ENCODE measurements at places on chromosomes 3 and 15.
A peak's percentile ranks its signal among the peaks of the same experiment; 100 is the strongest.

DNA sequence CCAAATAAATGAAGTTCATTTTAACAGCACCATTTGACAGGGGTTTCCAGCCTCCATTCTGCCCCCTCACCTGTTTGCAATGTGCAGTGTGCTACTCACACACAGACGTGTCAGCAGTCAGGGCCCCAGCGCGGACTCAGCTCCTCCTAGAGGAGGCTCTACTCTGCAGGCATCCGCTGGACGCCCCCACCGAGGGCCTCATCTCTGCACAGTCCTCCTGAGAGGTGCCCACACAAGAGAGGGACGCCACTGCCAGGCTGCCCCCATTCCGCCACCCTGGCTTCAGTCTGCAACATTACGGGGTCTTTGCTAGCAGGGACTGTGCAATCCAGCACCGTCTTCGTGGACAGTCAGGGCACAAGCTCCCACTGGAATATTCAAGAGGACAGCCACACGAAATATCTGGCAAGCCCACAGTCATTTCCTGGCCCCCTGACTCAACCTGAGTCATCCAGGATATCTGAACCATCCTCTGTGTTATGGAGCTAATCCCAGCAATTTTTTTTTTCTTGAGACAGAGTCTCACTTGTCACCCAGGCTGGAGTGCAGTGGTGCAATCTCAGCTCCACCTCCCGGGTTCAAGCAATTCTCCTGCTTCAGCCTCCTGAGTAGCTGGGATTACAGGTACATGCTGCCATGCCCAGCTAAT, 255.0 kb downstream of the OCA2 start:
- DNase-seq, result no peak

- no peak for DNase-seq
Measured at GRCh38 chr3:30544812-30545211, 61.6 kb upstream of the TGFBR2 start.

- DNase-seq, result no peak
Measured at GRCh38 chr3:69747511-69748258, 8.4 kb downstream of the MITF start.

DNA sequence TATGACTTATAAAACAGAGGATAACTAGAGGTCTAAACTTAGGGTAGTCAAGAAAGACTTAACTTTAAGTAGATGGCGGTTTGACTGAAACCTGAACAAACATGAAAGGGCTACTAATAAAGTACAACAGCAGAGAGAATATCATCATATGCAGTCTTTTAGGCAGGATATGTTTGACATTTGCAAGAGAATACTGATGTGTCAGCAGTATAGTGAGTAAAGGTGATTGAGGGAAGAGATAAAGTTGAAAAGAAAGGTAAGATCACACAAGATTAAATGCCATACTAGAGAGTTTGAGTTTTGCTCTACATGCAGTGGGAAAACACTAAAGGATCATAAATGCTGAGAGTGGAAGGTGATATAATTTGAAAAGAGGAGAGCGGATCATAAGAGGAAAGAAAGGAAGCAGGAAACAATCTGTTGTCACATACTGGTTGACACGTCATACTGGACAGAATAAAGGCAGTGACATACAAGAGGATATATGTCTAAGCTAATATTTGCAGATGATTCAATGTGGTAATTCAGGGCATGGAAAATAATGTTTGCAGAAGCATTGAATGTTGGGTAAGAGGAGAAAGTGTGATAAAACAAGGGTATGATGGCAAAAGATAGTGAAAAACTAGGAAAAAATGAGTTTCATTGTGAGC, 223.0 kb downstream of the EPHA6 start:
- DNase-seq, result no peak

DNA sequence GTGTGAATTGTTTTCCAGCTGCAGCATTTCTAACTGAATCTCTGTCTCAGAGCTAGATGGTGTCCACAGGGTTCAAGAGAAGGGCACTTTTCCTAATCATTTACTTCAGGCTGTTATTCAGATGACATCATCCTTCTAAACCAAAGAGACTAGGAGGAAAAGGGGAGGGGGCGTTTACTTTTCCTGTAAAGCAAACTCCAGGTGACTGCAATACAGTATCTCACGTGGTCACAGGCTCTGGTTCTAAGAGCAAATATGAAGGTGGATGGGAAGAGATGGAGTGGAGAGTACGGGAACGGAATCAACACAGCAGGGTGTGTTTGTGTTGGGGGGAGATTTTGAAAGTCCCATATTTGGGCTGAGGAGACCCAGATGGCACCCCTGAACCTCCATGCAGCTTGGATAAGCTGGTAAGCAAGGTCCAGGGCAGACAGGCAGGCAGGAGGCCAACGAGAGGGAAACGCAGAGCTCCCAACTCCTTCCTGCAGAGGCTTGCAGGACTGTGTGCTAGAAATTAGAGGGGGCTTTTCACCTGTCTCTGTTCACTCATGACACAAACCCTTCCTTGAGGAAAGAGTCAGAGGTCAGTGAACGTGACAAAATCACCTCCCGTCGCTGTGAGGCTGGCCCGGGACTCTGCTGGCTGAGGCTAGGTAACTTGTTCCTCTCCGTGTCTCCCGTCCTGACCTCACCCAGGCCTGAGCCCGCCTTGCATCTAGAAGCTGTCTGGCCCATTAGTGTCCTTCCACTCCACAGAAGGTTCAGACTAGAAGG, 151.2 kb downstream of the OPA1 start:
- peak; percentile 80 for DNase-seq

GRCh38 chr3:180184816-180185215, 148.1 kb upstream of the PEX5L start:
- no peak for DNase-seq

DNA sequence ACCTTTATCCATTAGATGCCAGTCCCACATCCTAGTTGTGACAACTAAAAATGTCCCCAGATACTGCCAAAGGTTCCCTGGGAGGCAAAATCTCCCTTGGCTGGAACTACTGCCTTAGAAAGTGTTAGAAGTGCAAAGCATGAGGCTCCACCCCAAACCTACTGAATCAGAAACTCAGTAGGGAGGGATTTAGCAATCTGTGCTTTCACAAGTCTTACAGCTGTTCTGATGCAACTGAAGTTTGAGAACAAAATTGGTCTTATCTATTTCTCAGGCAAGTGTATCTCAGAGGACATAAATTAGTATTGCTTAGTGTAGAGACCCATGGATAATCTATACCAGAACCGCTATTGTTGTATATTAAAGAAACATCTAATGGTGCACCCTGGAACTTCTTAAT, 70.2 kb downstream of the CLDN1 start:
- DNase-seq, result no peak

- no peak for DNase-seq
Measured at GRCh38 chr3:195544634-195545033, 1.5 kb upstream of the PPP1R2 start.

GRCh38 chr3:127488141-127488672, 102.3 kb downstream of the TPRA1 start:
- DNase-seq, result no peak

GRCh38 chr3:72615182-72615581, 233.1 kb downstream of the SHQ1 start:
- no peak for DNase-seq

- no peak for DNase-seq
Measured at GRCh38 chr3:13876451-13877100, 3.3 kb downstream of the WNT7A start.

GRCh38 chr15:39690881-39691634, 91.6 kb downstream of the FSIP1 start:
- DNase-seq, result no peak

DNA sequence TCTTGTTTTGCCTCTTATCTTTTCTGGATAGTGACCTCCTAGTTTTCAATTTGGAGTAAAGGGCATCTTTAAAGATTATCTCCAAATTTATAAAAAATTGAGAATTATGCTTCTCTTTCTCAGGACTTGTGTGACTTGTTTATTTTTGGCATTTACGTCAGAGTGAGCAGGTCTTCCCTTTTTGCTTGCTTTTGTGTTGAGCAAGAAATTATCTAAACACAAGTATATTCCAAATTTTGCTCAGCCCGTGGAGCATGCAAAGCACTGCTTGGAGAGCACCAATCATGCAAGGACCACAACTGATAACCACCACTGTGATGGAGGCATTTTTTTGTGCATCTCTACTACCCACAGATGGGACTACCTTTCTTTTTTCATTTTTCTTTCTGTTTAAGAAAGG, 7.1 kb downstream of the SLC25A26 start:
- DNase-seq, result no peak

DNA sequence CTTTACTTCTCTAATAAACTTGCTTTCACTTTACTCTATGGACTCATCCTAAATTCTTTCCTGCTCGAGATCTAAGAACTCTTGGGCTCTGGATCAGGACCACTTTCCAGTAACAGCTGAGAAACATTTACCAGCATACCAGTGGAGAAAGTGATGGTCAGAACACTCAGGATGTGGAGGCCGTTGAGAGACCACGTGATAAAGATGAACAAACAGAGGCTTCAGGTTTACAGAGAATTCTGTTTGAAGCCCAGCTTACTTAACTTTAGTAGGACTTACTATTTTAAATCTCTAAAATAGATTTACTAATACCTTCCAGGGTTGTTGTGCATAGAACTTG, 57.0 kb downstream of the FRMD4B start:
- DNase-seq, result no peak

GRCh38 chr15:56719021-56719612, 14.2 kb downstream of the ZNF280D start:
- DNase-seq, result no peak

DNA sequence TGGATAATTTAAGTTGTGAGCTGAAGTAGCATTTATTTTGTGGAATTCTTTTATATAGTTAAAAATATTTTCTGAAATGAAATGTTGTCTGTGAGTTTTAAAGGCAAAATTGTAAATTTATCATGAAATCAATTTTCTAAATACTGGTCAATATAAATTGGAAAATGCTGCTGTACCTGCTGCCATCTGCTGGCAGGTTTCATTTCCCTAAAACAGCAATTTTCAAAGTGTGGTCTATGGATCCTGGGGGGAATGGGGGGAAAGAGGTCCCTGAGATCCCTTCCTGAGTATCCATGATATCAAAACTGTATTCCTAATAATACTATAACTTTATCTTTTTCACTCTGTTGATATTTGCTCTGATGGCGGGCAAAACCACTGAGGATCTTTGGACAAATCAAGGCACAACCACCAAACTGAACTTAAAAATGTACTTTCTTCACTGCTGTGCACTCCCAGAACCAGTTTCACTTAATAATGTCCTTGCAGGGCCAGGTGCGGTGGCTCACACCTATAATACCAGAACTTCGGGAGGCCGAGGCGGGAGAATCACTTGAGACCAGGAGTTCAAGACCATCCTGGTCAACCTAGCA, 17.2 kb upstream of the CCR4 start:
- DNase-seq, result no peak

Data from NCI-H187 treated with DMSO at 0.1 percent for 48 hours (cell line).